ENCODE measurements at places on chromosomes 2 and 18.
A peak's percentile ranks its signal among the peaks of the same experiment; 100 is the strongest.

GRCh38 chr18:28063271-28063761 lies 113.6 kb downstream of the CDH2 start:
- no peak for DNase-seq

DNA sequence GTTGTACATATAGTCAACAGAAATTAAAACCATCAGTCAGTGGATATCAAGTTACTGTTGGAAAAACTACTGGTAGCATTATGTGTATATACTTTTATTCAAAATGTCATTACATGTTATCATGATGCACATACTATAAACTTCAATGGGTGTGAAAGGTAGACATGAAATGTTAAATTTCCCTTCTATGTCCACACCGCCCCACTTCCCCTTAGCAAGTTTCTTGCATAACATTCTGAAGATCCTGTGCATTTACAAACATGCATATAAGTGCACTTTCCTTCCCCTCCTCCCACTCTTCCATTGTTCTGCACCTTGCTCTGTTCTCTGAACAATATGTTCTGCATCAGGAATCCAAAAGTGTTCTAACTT lies 16.6 kb upstream of the HK2 start:
- DNase-seq, result no peak

- peak; percentile 92 for DNase-seq
These were observed at the start of gene DNAH7 for GRCh38 chr2:196068271-196069209. Gene DNAH7 (minus strand): TSS chr2:196068837. CDS start chr2:196068711, 126 bp downstream.

GRCh38 chr2:195468771-195469170 lies 188.3 kb upstream of the SLC39A10 start:
- DNase-seq, result no peak

GRCh38 chr2:20537423-20538307 lies 90.8 kb downstream of the RHOB start:
- no peak for DNase-seq

- DNase-seq, result peak; percentile 82
These were observed 412 bp upstream of the NCK2 start for GRCh38 chr2:105744091-105744908.

GRCh38 chr2:9952286-9952737 lies 819 bp downstream of the GRHL1 start:
- DNase-seq, result no peak

- no peak for DNase-seq
These were observed 71.4 kb downstream of the OLA1 start for GRCh38 chr2:174176898-174177297.

DNA sequence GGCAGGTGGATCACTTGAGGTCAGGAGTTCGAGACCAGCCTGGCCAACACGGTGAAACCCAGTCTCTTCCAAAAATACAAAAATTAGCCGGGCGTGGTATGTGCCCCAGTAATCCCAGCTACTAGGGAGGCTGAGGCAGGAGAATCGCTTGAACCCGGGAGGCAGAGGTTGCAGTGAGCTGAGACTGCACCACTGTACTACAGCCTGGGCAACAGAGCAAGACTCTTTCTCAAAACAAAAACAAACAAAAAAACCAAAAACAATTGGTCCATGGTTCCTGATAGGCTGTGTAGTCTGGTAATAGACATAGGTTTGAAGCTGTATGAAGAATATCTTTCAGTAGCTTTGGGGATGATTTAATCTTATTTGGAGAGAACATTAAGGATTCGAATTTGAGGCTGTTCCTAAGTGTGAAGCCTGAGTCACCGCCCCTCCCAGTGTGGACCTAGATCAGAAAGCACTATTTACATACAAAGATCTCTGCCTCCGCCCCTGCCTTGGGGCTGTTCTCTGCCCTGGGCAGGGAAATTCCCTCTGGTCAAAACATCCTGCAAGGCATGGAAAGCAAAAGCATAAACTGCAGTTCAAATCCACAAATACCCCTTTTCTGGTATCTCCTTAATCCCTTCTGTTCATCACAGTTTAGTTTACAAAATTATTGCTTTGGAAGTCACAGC lies 52.8 kb upstream of the PMAIP1 start:
- no peak for DNase-seq

DNA sequence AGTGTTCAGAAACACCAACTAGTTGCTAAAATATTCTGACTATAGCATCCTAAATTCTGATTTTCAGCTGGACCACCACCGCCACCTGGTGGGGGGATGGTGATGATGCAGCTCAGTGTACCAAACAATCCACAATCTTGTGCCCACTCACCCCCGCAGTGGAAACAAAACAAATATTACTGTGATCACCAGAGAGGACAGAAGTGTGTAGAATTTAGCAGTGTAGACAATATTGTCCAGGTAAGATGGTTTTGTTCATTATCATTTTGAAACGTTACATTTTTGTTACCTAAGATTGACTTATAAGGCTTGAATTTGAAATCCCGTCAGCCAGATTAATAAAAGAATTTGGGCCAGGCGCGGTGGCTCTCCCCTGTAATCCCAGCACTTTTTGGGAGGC lies 31.7 kb upstream of the UBXN4 start:
- peak; percentile 71 for DNase-seq
